Smooth muscle cell of the umbilical artery (primary cell): ENCODE measurements at places on chromosomes 13 and 19. TPM values are rescaled to one million over a fixed set of nuclear protein-coding genes. Genes with fewer than 3 reads are reported as not detected.

The PLPPR2 gene
- total RNA-seq: 20.5 and 22.4 TPM in 2 replicates

The LHB gene
- total RNA-seq: not detected in 2 replicates

The CSNK1G2 gene
- total RNA-seq: 57.9 and 83.8 TPM in 2 replicates

The KLK5 gene
- total RNA-seq: not detected in 2 replicates

The ZNF442 gene
- total RNA-seq: 3.3 and 3.9 TPM in 2 replicates

The ATP4B gene
- total RNA-seq: not detected in 2 replicates

The NLRP5 gene
- not detected in 2 replicates for total RNA-seq

The CCDC122 gene
- total RNA-seq: 2.4 and 6.0 TPM in 2 replicates

The ZNF433 gene
- total RNA-seq: 4.2 and 5.0 TPM in 2 replicates

The TUBB4A gene
- 0.60 TPM in 1 of 2 replicates, not detected in the other for total RNA-seq

The ANKRD24 gene
- 2.1 and 2.9 TPM in 2 replicates for total RNA-seq

The FXYD7 gene
- total RNA-seq: not detected in 2 replicates

The IGFL1 gene
- total RNA-seq: not detected in 2 replicates

The CABP5 gene
- total RNA-seq: not detected in 2 replicates

The HRC gene
- 0.14 TPM in 1 of 2 replicates, not detected in the other for total RNA-seq

The ZNF135 gene
- 3.9 and 4.3 TPM in 2 replicates for total RNA-seq

The IFI30 gene
- total RNA-seq: 4.8 and 5.3 TPM in 2 replicates

The ZNF628 gene
- total RNA-seq: 1.5 and 3.0 TPM in 2 replicates

The ZNF284 gene
- total RNA-seq: 3.0 and 3.3 TPM in 2 replicates
